ENCODE measurements at places on chromosomes 16 and 17.

GRCh38 chr17:5919089-5919488, 151.1 kb upstream of the WSCD1 start:
- no peak for DNase-seq

DNA sequence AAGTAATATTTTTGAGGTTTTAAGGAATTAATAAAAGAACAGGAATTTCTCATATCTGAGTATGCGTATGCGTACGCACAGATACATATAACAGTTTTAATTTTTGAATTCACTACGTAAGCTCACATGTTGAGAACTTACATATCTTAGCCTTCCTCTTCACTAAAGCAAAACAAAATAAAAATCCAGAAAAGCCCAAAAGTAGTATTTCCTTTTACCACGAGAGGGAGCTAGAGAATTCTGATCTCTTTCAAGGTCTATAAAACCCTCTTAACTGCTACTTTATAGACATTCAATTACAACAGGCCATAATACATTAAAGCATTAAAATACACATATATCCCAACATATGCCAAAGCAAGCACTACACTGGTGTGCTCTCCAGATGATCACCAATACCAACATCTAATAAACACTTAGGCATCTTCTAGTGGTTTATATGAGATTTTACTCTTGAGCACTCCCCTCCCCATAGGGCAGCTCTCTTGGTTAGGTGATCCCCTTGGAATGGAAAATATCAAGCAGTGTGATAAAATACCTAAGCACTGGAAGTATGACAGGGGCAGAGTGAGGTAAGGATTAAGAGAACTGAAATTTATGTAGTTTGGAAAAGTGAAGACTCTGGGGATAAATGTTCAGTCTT, 94.0 kb downstream of the SKAP1 start:
- peak; percentile 22 for DNase-seq

- no peak for DNase-seq
These were observed 19.2 kb upstream of the MTSS2 start for GRCh38 chr16:70705056-70705455.

DNA sequence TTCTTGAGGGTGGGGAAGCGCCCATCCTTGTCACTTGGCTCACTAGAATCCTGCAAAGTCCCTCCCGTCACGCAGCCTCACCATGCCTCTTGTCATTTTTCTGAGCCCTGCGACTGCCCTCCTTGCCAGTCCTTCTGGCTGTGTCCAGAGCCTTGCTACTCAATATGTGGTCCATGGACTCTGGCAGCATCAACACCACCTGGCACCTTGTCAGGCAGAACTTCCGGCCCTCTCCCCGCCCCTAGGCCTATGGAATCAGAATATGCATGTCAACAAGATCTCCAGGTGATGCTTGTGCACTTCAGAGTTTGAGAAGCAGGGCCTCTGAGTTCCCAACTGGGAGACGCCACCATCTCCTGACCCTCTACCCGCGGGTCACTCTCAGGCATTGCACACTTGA, 12.1 kb downstream of the PIMREG start:
- no peak for DNase-seq

GRCh38 chr17:40922239-40922638, 15.2 kb downstream of the KRT23 start:
- DNase-seq, result no peak

GRCh38 chr17:57853695-57854094, 3.9 kb upstream of the MRPS23 start:
- no peak for DNase-seq

DNA sequence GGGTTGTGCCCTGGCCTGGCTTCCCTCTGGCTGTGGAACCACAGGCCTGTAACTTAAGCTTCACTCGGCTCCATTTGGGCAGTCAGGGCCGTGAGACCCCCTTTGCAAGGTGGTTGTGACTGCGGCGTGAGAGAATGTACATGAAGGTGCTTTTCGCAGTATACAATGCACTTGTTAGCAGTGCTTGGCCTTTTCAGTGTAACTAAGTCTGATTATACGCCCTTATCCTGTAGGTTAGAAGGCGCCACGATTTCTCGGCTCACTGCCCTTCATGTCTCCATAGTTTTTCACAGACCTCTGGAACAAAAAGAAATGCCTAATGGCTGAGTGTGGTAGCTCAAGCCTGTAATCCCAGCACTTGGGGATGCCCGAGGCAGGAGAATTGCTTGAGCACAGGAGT, 13.3 kb downstream of the SAP30BP start:
- no peak for DNase-seq

DNA sequence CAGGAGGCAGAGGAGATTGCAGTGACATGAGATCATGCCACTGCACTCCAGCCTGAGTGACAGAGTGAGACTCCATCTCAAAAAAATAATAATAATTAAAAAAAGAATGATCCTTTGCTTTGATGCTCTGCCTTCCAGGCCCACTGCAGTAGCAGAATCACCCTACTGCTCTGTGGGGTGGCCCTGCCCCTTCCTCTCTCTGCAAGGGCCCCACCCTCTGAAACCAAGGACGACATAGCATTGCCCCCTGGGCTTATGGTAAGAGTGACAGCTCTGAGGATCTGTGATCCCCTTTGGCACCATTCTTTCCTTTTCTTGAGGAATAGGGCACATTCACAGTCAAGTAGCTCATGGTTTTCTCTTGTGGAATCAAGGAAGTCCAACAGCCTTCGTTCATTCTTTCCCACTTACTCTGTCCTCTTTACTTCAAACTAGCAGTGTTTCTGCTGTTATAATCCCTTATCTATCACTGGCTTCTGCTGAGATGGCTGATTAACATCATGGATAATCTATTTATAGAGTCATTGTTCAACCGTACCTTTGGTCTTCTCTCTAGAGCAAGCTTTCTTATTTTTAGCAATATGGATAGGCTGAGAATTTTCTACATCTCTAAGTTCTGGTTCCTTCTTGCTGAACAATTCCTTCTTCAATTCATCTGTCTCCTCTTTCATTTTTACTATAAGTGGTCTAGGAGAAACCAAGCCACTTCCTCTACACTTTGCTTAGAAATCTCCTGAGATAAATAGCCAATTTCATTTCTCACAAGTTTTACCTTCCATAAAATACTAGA, 14.1 kb downstream of the RAD51C start:
- DNase-seq, result no peak

DNA sequence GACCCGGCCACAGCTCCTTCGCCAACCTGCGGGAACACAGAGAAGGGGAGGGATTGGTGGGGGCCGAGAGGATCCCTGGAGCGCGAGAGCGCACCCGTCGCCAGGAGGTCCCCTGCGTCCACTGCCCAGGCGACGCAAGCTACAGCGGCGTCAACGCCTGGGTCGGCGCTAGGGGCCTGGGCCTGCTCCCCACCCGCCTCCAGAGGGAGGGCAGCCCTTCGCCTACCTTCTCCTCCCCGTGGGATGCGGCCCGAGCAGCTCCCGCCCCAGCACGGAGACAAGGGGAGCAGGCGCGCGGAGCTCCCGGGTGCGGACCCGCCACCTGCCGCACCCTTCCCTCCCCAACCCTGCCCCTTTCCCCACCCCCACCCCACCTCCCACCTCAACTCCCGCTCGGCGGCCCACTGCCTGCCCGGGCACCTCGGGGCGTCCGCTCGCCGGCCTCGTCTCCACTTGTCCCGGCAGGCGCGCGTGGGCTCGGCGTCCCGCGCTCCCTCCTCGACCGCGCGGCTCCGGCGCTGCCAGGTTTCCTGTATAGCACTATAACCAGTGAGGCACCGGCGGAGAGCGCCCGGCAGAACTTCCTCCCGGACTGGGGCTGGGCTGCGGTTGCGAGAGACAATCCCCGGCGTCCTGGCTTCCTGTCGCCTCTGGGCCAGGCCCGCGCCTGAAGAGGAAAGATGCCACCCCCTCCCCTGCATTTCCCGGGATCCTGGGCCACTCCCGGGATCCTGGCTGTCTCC, 119.1 kb upstream of the SMURF2 start:
- no peak for DNase-seq

DNA sequence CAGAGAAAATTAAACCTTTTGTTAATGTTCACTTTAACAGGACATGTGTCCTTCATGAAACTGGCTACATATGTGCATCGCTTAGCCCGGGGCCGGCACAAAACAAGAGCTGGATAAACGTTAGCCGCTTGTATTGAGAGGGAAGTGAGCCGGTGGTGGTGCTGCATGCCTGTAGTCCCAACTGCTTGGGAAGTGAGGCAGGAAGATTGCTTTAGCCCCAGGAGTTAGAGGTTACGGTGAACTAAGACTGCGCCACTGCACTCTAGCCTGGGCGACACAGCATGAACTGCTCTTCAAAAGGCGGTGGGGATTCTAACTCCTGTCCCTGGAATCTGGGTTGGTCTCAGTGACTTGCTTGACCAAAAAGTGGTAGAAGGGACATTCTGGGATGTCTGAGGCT, 15.0 kb upstream of the SPHK1 start:
- DNase-seq, result no peak

DNA sequence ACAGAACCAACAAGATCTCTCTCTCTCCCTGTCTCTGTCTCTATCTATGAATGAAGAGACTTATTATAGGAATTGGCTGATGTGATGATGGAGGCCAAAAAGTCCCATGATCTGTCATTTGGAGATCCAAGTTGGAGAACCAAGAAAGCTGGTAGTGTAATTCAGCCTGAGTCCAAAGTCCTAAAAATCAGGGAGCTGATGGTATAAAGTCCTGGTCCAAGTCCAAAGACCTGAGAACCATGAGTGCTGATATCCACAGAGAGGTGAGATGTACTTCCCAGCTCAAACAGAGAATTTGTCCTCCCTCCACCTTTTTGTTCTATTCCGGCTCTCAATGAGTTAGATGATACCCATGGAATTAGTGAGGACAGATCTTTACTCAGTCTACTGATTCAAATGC, 15.4 kb upstream of the TMIGD1 start:
- DNase-seq, result no peak

- DNase-seq, result no peak
These were observed 39.8 kb upstream of the FAAP100 start for GRCh38 chr17:81591971-81592370.

Data from NCI-H1436 treated with DMSO at 0.1 percent for 48 hours (cell line).